ENCODE measurements at places on chromosomes 3 and 15.

- DNase-seq: no peak
Measured at GRCh38 chr3:136835089-136835812, 16.3 kb downstream of the SLC35G2 start.

DNA sequence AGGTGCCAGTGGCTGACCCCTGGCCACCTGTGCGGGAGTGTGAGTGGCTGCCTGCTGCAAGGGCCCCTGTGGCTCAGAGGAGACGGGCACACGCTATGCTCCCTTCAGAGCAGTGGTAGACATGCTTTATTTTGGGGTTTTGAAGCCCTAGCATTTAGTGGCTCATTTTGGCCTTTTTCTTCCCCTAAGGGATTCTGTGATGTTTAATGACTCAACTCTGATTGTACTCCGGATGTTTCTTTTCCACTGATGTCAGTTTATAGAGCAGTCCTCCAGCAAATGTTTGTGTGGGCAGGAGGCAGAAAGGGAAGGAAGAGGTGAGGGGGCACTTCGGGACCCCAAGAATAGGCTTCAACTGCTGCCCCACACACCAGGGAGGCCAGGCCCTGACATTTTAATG lies 288.9 kb upstream of the C2CD4B start:
- no peak for DNase-seq

GRCh38 chr3:58963928-58964503 lies 85.8 kb downstream of the CFAP20DC start:
- no peak for DNase-seq

DNA sequence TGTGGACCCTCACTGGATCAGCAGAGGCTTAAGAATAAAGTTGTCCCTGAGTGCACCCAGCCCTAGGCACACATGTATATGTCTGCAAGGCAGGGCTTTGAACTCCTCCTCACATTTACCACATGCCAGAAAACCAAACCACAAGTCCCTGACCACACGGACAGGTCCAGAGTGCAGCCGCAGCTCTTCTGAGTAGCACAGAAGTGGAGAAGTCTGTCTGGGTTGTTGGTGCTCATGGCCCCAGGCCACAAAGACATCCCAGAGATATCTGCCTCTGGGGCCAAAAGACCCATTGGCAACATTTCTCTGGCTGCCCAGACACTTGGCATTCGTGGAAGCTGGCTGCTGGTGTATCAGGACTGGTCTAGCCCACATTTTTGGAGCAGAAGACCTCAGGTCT lies 17.4 kb downstream of the SUSD5 start:
- DNase-seq: no peak

DNA sequence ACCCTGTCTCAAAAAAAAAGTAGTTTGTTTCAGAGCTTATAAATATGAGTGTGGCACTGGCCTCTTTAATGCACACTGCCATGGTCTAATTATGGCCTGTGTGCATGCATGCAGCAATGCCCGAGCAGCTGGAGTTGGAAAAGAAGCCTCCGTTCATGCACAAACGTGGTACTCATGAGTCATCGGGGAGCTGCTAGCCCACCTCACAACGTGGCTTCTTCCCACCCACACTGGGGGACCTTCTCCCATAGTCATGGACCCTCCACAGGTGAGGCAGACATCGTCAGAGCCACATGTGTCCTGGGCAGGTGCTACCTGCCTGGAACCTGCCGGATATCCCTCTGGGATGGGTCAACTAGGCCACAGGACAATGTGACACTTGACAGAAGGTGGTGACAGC lies 66.7 kb downstream of the ATP10A start:
- no peak for DNase-seq

GRCh38 chr3:164612751-164613150 lies 465.5 kb downstream of the SI start:
- DNase-seq: no peak

DNA sequence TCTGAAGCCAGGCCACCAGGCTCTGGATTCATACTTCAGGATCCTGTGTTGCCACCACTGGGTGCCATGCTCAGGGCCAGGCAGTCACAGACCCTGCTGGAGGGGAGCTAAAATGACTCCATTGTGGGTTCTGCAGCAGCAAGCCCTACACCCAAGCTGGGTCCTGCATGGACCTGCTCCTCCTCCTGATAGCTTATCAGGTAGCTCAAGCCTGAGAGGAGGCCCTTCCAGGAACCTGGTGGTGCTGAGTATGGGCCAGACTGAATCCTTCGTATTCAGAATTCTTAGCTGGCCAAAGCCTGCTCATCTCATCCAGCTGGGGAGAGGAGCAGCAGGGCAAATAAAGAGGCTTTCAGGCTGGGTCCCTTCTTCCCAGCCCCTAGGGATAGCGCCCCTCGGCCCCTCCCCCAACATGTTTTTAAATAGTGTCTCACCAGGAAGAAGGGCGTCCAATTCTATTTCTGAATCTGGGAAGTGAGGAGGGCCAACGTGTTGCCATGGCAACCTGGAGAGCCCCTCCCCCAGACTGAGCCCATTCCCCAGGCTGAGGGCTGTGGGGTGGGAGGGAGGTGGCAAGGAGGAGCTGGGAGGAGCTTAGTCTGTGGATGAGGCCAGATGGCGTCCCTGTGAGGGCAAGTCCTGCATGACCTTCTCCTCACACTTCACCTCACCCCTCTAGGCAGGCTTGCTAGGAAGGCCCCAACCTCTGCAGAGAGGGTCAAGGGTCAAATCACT lies 11.0 kb upstream of the CAMKV start:
- no peak for DNase-seq

GRCh38 chr3:183818041-183818620 lies 7.2 kb downstream of the MAP6D1 start:
- DNase-seq: no peak

DNA sequence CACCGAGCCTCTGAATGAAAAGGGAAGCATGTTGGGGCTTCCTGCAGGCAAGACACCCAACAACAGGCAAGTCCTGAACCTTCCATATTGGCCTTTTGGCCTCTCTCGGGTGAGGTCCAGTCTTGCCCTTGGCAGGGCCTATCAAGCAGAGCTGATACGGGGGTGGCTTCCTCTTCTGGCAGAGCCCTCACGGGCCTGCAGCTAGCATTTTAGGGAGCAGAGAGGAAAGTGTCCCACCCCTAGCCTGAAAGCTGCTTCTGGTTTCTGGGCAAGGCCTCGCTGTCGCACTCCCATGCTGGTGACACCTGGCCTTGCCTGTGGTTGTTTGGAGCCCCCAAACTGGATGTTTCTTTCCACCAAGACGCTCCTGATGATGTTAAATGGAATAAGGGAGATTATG lies 31.8 kb upstream of the CTSH start:
- no peak for DNase-seq

DNA sequence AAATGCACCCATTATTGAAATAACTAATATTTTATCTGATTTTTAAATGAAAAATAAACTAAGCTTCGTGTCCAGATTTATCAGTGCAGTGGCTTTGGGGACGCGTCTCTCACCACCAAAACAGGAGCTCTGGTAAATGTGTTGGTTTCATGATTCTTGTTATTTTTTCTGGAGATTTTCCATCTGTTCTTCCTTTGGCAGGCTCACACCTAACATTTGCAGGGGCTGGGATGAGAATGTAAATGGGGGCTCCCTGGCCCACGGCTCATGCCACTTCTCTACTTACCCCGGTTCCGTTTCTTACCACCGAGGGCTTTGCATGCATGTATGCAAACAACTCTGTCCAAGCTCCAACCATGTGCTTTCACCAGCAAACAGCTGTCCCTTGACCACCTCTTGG lies 30.9 kb upstream of the CA12 start:
- no peak for DNase-seq

DNA sequence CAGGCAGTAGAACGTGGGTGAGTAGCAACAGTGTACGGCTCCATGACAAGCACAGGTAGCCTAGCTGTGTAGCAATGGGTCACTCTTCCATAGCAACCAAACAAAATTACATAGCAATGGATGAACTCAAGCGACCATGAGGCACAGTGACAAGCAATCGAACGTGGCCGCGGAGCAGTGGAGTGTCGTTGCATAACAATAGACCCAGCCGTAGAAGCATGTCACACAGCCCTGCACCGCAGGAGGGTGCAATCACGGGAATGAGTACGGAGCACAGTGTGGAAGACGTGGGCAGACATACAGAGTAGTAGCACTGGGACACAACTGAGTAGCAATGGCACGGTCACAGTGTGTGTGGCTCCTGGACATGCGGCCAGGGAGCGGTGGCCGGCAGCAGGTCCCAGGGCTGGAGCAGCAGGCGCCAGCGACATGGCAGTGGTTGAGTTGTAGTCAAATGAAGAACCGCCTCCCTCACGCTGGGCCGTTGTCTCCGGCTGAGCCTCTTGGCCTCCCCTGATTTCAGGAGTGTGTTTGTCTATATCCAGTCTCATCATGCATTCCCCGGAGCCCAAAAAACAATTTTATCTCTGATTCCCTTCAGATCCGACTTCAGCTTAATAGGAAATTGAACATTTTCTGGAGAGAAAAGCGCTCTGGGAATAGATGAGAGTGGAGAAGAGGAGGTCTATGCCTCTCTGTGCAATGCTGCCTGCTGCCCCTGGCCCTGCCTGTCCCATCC lies 64.1 kb downstream of the CCDC33 start:
- DNase-seq: no peak

GRCh38 chr15:72888211-72888610 lies 104.7 kb upstream of the ADPGK start:
- no peak for DNase-seq

DNA sequence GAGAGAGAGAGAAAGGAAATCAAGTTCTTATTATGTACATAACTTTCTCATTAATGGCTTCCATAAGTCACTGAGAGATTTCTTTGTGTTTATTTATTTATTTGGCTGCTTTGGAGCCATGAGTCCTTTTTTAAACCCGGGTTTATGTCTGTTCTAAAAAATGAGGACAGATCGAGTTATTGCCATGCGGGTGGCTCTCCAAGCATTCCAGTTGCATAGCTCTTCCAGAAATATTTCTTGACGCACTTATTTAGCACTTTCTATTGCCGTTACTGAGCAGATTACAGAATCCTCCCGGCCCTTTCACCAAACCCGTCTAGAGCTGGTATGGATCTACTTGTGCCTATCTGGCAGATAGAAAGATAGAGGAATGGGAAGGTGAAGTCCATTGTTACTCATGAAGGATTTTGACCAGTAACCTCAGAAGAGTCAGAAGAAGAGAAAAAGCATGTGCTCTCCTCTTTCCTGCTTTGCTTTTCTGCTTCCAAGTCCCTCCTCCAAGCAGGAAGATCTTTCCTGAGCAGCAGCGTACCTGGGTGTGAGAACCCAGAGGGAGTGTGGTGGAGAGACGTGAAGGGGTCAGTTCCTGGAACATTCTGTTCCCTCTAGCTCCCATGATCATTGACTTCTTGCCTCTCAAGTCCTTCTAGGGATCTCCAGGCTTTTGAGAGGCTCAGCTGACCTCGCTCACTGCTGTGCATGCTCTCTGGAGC lies 112.8 kb downstream of the LPP start:
- DNase-seq: no peak

- no peak for DNase-seq
Measured at GRCh38 chr3:103372031-103372430, 937.2 kb downstream of the ZPLD1 start.
